HT1080 (cell line): ENCODE measurements at places on chromosomes 1 and 21. TPM values are rescaled to one million over a fixed set of nuclear protein-coding genes. Genes with fewer than 3 reads are reported as not detected.

GRCh38 chr1:184574588-184574987 is 180.1 kb downstream of the EDEM3 start:
- no peak for DNase-seq

Gene NUP133
- 25.5 and 38.7 TPM in 2 replicates for total RNA-seq

Gene TMOD4
- 0.27 and 0.87 TPM in 2 replicates for total RNA-seq

GRCh38 chr1:53894644-53895043 is 657 bp downstream of the DIO1 start:
- DNase-seq = no peak

Gene LRRC39
- total RNA-seq = not detected in 2 replicates

GRCh38 chr1:27392096-27392777 is at the start of gene GPR3:
Gene GPR3, plus strand, starts transcription at chr1:27392622. Its CDS starts 1,177 bp downstream, at chr1:27393799.
- peak; percentile 89 for DNase-seq

GRCh38 chr1:45610589-45611226 is 13.1 kb downstream of the CCDC17 start:
- DNase-seq = no peak

DNA sequence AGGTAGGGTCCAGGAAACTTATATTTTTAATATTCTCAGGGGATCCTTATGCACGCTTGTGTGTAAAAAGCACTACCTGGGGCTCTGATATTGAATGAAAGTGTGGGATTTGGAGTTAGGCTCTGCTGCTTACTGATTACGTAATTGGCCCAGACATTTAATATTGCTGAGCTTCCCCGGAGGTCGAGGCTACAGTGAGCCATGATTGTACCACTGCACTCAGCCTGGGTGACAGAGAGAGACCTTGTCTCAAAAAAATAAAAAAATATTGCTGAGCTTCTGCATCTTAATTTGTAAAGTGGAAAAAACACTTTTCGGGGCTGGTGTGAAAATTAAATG is 62.2 kb upstream of the KIF26B start:
- DNase-seq = no peak

Gene CFHR4
- not detected in 2 replicates for total RNA-seq

DNA sequence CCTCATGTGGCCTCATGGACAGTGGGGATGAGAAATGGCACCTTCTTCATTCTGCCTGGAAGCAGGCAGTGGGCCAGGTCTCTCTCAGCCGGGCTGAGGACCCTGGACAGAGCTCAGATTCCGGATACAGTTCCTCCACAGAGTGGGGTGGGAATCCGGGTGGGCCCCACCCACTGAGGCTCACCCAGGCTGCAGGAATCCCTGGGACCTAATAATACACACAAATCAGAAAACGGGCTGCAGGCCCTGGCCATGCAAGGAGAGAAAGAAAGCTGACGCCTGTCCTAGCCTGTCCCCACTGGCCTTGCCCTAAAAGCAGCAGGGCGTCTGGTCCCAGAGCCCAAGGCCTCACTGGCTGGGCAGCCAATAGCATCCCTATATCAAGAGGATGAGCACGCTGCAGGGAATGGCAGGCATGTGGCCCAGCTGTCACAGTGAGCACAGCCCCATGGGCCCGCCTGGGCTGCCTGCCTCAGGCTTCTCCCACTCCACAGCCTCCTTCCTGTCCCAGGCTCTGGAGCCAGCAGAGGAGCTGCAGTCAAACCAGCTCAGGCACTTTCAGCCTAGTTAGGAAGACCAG is 25.3 kb downstream of the ACTA1 start:
- DNase-seq = no peak

DNA sequence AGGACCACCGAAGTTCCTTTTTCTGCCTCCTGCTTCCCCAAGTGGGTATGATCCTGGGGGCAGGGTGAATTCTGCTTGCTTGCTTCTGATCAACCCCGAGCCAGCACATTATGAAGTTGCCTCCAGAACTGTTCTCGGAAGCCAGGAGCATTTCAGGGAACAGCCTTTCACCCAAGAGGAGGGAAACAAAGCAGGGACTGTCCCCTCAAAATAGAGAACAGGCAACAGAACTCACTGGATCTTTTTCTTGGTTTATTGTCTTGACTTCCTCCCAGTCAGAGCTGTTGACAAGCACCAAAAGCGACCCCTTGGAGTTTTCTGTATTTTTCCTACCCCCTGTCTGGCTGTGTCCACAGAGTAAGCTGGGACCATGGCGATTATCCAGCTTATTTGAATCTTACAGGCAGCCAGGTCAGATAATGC is 258.3 kb upstream of the SGIP1 start:
- no peak for DNase-seq

GRCh38 chr1:38624336-38625039 is 235.1 kb downstream of the RRAGC start:
- DNase-seq = no peak

Gene SPRR1A
- not detected in 2 replicates for total RNA-seq

Gene LCE1C
- not detected in 2 replicates for total RNA-seq

DNA sequence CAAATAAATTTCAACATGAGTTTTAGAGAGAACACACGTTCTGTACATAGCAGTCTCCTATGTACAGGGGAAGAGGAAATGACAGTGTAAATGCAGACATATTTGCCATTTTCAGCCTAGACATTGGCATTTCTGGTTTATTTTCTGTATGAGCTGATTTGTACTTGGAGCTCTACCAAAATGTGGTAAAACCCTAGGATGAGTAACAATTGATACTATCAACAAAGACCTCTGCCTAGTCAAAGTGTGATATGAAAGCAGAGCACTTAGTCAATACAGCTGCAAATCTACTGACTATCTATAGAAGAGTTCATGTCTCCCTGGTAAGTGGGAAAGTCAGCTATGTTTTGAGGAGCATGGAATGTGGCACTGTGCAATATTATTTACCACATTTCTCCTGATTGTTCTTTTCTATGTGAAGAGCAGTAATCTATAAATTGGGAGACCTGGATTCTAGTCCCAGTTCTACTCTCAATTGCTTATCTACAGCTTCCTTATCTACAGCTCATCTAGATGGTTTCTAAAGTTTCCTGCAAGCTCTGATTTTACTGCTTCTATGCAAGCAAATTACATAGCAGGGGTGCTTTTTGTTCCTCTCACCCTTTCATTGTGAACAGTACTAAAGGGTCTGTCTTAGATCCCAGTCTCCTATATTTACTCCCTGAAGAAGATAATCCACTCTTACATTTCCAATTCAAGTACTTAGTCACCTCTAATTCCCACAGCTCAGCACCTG is 334.2 kb downstream of the NTNG1 start:
- DNase-seq = peak; percentile 40

- DNase-seq = no peak
These were observed 37.2 kb downstream of the EGLN1 start for GRCh38 chr1:231384696-231385415.

DNA sequence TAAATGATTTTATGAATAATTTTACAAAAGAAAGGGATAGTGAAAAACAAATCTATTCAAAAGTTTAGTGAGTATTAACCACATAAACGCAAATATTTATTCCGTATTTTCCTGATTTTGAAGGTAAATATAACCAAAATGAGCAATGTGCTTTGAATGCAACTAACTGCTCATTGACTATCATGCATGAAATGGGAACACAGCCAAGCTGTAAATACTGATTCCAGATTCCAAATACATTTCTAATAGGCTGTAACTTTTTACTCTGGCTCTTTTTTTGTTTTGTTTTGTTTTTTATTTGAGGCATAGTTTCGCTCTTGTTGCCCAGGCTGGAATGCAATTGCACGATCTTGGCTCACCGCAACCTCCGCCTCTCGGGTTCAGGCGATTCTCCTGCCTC is 41.8 kb downstream of the SELENOF start:
- no peak for DNase-seq

DNA sequence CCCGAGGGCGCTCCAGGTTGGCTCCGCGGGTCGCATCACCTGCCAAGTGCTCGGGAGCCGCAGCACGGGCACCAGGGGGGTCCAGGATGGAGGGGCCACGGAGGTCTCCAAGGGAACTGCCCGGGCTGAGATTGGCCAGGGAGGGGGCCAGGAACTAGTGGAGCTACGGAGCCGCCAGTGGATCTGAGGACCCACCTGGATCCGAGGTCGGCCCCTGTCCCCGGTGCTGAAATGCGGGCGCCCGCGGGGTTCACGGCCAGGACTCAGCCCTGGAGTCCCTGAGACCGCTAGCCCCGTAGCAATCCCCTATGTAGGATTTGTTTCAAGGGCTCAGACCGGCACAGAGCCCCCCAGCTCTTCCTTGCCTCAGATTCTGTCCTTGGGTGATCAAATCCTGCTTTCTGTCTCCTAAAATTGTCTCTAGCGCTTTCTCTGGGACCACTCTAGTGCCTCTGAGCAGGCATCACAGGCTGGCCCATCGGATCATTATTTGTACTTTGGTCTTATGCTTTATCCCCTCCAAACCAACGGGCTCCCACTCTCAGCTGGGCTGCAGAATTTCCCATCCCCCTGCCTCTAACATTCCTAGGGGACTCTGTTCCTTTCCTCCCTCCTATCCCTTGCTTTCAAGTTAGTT is 27.3 kb downstream of the KIAA2013 start:
- no peak for DNase-seq

Gene ACTN2
- total RNA-seq = 9.1 and 11.8 TPM in 2 replicates

Gene RGS8
- 0.05 TPM in 1 of 2 replicates, not detected in the other for total RNA-seq

Gene RNU1-1
- total RNA-seq = under 0.01 TPM in 1 of 2 replicates, not detected in the other

- no peak for DNase-seq
These were observed 15.2 kb downstream of the PDZK1IP1 start for GRCh38 chr1:47174656-47175020.

GRCh38 chr1:184608581-184608980 is 146.1 kb downstream of the EDEM3 start:
- no peak for DNase-seq

GRCh38 chr1:237074371-237075117 is 32.6 kb downstream of the RYR2 start:
- DNase-seq = peak; percentile 53
